Foreskin keratinocyte (primary cell): ENCODE measurements at places on chromosomes 4 and X.

GRCh38 chrX:154802947-154803346 lies 2.3 kb downstream of the MPP1 start:
- no peak for DNase-seq

GRCh38 chr4:8051644-8052043 lies 107.0 kb downstream of the ABLIM2 start:
- DNase-seq, result no peak

- no peak for DNase-seq
These were observed 65.6 kb downstream of the JAKMIP1 start for GRCh38 chr4:6134612-6135220.

GRCh38 chr4:24769571-24769970 lies 25.8 kb upstream of the SOD3 start:
- no peak for DNase-seq

DNA sequence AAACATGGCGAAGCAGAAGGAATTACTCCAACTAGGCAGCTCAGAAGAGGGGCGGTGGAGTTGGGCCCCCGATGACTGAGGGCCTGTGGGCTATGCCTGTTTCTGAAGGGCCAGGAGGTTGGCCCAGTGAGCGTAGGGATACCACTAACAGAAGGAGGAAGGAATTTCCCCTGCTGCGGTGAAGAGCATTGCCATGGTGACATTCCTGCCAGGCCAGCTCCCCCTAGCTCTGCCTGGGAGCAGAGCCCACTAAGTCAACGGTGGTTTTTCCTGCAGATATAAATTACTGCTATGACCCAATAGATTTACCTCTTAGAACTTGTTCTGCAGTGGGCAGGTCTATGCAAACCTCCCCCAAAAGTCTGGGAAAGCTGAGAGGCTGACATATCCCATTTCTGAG lies 28.9 kb upstream of the HMX1 start:
- no peak for DNase-seq

DNA sequence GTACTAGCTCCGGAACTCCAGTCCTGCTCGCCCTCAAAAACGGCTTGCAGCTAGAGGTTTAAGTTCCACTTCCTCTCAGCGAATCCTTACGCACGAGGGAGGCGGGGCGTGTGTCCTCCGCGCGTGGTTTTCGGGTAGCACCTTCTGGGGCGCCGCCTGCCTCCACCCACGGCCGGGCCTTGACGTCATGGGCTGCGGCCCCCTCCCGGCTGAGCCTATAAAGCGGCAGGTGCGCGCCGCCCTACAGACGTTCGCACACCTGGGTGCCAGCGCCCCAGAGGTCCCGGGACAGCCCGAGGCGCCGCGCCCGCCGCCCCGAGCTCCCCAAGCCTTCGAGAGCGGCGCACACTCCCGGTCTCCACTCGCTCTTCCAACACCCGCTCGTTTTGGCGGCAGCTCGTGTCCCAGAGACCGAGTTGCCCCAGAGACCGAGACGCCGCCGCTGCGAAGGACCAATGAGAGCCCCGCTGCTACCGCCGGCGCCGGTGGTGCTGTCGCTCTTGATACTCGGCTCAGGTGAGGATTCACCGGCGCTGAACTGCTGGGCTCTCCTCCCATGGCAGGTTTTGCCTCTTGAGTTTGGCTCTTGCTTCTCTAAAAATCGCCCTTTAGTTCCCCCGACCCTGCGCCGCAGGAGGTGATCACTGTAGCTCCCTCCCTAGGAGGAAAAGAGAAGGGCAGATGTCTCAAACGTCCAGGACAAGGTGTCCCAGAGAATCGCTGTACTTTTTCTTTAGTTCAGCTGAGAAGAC lies at the start of gene AREG:
TSS of gene AREG (plus strand) at position 246 of the 752 bp plus-strand sequence. CDS start at position 456, 210 bp downstream.
- DNase-seq, result no peak

- DNase-seq, result no peak
These were observed 52.5 kb downstream of the COQ2 start for GRCh38 chr4:83232082-83232481.

DNA sequence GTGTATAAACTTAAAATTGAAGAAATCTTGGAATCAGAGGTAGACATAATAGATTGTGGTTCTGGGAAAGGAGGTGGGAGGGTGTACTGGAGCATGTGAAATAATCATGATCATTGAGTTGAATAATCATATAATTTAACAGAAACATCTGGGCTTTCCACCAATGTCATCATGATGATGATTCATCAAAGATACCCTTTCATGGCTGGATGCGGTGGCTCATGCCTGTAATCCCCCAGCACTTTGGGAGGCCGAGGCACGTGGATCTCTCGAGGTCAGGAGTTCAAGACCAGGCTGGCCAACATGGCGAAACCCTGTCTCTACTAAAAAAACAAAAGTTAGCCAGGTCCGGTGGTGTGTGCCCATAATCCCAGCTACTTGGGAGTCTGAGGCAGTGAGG lies 6.7 kb upstream of the RUFY3 start:
- DNase-seq, result no peak

DNA sequence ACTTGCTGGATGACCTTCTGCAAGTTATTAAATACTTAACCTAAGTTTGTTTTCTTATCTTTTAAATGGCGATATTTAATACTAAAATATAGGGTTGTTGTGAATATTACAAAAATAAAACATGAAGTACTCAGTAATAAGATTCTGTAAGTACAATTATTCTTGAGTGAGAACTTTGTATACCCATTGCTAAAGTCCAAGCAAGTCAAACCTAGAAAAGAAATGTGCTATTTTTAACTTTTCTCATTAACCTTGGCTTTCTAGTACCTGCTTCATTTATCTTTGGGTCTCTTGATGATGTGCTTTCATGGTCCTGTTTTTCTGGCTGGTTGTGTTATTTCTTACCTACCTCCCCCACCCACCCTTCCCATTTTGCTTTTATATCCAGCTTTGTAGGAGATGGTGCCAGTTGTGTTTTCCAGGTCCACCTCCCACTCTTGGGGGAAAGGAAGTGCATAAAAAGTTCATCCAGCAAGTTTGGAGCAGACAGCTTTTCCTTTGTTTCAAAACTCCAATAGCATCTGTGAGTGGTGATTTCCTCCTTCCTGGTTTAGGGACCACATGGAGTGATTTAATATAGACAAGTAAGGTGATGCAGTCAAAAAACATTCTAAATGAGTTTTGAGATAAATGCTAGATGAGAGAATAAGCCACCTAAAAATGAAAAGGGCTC lies 7.5 kb upstream of the CXCL8 start:
- no peak for DNase-seq

DNA sequence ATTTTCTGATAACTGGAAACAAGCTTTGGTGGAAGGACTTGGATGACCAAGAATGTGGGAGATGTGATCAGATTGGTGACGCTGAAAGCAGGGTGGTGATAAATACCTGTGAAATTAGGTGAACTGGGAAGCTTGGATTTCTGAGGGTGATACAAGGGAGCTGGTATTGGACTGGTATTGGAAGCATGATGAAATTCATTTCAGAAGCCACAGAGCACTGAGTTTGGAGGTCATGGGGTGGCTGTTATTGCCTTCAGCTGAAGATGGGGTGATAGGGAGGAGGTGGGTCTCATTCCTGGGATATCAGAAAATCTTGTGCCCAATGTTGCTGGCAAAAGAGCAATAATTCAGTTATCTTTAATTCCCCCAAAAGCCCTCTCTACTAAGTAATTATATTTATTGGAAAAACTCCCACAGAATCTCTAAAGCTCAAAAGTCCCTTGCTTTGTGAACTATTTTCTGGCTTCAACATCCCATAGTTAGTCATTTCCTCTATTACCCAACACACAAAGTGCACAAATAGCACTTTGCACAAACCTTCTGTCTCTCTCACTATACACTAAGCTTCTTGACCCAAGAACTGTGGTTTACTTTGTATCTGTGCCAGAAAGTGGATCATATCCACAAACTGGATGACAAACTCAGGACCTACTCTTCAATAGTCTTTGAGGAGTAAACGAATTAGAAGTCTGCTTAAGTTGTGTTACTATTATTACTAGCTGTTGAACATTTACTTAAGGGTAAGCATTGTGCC lies 23.1 kb upstream of the CAMK2D start:
- peak; percentile 94 for DNase-seq

DNA sequence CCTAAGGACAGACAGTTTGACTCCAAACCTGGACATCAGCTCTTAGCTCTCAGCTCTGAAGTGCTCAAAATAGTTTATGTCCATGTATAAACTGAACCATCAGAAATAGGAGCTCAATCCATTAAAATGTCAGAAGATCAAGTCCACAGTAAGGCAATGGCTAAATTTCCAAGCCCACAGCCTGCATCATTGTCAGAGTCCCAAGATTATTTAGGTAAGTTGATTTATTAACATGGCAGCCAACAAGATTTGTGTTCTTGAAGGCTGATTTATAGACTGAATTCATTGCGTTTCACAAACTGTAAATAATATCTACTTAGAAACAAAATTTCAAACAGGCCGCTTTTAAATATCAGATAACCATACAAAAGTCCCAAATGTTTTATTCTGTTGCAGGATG lies 286.5 kb upstream of the ADGRL3 start:
- DNase-seq, result no peak

DNA sequence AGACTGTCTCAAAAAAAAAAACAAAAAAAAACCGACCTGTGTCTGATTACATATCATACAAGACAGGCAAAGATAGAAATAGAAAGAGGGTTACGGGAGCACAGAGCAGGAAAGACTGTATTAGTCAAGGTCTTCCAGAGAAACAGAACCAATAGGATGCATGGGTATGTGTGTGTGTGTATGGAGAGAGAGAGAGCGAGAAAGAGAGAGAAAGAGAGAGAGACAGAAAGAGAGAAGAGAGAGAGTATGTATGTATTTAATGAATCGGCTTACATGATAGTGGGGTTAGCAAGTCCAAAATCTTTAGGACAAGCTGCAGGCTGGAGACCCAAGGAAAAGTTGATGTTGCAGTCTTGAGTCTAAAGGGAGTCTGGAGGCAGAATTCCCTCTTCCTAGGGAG lies 7.5 kb upstream of the DDX3X start:
- DNase-seq, result no peak

- DNase-seq, result peak; percentile 80
These were observed 11.6 kb downstream of the CXCL13 start for GRCh38 chr4:77617203-77617602.

- no peak for DNase-seq
These were observed 122.5 kb upstream of the CLNK start for GRCh38 chr4:10806953-10807645.

GRCh38 chr4:112860830-112861690 lies 188.4 kb upstream of the ANK2 start:
- DNase-seq, result no peak

DNA sequence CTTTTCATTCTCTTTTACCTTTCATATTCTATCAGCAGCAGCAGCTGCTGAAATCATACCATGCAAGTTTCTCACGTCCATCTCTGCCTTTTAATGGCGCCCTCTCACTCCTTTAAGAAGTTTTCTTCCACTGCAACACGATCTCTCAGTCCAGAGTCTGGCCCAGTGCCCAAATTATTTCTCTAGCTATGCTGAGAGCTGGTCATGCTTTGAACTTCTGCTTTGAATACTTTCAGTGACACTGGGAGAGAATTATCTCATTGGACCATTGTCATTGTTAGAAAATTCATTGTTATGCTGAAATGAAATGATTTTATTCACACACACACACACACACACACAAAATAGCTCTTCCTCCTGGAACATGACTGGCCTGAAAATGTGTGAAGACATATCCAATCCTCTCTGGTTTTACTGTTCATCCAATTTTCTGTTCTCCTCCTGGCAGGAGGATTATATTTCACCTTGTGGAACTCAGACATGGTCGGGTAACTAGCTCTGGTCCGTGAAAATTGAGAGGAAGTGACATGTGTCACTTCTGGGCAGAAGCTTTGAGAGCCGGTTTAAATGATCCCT lies 1.3 kb upstream of the PDHA1 start:
- no peak for DNase-seq

DNA sequence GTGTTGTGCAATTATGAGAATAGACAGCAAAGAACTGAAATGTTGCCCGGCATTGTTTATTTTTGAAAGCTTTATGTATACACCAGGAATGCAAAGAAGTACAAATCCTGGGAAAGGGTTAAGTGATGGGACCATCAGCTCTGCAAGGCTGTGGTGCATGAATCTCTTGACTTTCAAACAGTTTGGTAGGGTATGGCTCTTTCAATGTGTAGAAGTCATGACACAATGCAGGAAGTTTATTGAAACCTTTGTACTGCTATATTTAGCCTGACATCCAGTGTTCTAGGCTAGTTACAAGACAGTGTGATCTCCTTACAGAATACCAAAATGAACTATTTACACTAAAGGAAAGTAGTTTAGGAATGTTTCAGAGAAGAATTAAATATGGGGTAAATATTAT lies 206.8 kb upstream of the HAND2 start:
- DNase-seq, result no peak

DNA sequence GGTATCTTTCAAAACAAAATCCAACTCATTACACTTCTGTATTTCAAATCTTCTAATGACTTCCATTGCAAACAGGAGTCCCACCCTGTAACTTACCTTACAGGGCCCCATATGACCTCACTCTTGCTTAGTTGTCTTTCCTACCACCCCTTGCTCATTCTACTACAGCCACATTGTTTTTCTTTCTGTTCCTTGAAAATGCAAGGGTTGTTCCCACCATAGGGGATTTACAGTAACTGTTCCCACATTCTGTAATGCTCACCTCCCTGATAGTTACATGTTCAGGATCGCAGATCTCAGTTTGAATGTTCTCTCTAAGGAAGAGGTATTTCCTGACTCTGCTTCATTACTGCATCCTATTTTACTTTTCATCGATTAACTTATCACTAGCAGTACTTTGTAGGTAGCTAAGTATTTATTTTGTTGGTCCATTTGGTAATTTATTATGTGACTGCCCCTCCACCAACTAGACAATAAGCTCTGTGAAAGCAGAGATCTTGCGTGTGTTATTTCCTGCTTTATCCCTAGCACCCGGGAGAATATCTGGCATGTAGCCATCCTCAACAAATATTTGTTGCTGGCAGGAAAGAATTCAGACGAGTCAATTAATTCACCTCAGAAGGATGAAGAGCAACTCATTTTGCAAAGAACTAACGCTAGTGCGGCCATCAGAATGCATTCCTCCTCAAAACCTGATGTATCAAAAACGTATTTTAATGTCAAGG lies 21.4 kb downstream of the MAOB start:
- DNase-seq, result peak; percentile 9

DNA sequence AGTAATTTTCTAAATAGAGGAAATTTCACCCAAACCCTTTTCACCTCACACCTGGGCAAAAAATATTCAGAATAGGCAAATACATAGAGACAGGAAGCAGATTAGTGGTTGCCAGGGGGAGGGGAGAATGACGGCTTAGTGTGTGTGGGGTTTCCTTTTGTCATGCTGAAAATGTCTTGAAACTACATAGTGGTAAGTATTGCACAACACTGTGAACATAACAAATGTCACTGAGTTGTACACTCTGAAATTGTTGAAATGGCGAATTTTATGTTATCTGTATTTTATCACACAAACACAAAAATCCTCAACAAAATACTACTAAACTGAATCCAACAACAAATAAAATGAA lies 60.7 kb upstream of the PLAC1 start:
- no peak for DNase-seq

- DNase-seq, result no peak
These were observed 595.1 kb downstream of the STPG2 start for GRCh38 chr4:97548186-97548585.

- no peak for DNase-seq
These were observed 84.0 kb upstream of the QRFPR start for GRCh38 chr4:121464854-121465253.
